Aorta (tissue), 5 donors: ENCODE measurements at places on chromosomes 5 and 9.
A peak's percentile ranks its signal among the peaks of the same experiment; 100 is the strongest.

- H3K27ac ChIP-seq = no peak overlapping the region
- no peaks in the 10 kb centered on the region for H3K36me3 ChIP-seq
- H3K4me3 ChIP-seq = no peak overlapping the region
- no peak for DNase-seq
- H3K27me3 ChIP-seq = no peaks in the 10 kb centered on the region
- H3K4me1 ChIP-seq = no peaks in the 10 kb centered on the region
Measured at GRCh38 chr9:33471361-33471760, 2.4 kb downstream of the NOL6 start.

GRCh38 chr5:133782736-133783135 is 170.4 kb upstream of the FSTL4 start:
- no peak overlapping the region for H3K4me3 ChIP-seq
- no peak overlapping the region for H3K27ac ChIP-seq
- no peak for DNase-seq
- no peaks in the 10 kb centered on the region for H3K36me3 ChIP-seq
- H3K27me3 ChIP-seq = no peaks in the 10 kb centered on the region

- no peak for DNase-seq
- no peaks in the 10 kb centered on the region for H3K27me3 ChIP-seq
- no peak overlapping the region for H3K27ac ChIP-seq
- no peaks in the 10 kb centered on the region for H3K4me1 ChIP-seq
Measured at GRCh38 chr5:156623381-156624040, 226.6 kb upstream of the PPP1R2B start.

DNA sequence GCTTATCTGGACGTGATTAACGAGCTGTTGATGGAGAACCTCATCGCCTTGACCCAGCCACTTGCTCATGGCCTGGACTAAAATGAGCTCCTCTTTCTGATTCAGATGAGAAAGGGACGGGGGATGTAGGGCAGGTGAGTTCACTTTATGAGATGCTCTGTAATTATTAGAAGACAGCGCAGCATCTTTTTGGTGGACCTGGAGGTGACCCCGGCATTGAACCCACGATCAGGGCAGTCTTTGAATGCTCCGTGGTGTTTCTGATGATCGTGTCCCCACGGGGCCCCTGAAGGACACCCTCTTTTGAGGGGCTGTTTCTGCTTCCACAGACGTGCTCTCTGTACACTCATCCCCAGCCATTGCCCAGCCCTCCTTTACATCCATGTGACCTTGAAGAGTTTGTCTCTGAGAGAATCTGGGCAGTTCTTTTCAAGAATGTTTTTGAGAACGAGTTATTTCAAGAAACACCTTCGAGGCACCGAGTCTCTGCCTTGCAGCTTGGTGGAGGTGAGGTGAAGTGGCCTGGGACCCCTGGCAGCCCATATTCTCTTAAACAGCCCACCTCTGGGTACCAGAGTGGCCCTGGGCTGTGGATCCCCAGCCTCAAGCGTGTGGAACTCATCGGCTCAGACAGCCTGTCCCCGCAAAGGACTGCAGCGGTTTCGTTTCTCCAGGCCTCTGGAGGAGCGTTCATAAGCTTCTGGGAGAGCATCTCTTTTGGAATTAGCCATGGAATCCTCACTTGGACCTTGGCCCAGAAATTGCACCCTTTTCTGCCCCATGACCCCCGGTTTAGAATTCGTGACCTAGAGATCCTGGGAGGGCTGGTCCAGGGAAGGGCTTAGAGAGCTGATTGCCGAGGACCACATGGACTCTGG is 50.3 kb downstream of the COL5A1 start:
- no peaks in the 10 kb centered on the region for H3K36me3 ChIP-seq
- no peaks in the 10 kb centered on the region for H3K27me3 ChIP-seq
- no peak overlapping the region for H3K4me3 ChIP-seq

DNA sequence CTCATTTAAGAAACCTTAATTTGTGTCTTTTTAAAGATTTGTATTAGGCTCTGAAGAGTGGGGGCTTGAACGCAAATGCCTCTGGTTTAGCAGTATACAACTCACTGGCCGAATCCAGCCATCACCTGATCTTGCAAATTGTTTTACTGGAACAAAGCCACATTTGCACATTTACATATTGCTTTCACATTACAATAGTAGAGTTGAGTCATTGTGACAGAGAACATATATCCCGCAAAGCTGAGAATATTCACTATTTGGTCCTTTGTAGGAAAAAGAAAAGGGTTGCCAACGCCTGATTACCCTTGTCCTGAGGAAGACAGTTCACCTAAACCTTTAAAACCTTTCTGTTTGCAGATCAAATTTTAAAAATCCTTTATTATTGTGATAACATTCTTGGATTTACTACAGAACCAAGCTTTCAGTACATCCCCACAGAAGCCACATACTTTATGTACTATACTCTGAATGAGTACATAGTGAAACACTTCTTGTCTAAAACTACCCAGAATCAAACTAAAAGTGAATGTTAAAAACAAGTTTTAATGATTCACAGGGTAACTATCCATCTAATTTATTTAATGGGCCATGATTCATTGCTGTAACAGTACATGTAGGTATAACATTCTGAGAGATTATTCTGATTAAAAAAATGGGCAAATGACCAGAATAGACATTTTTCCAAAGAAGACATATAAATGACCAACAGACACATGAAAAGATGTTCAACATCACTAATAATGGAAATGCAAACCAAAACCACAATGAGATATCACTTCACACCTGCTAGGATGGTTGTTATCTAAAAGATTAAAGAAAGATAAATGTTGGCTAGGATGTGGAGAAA is 161.0 kb downstream of the SLC25A46 start:
- no peak overlapping the region for H3K27ac ChIP-seq
- no peaks in the 10 kb centered on the region for H3K27me3 ChIP-seq
- no peaks in the 10 kb centered on the region for H3K4me1 ChIP-seq
- DNase-seq = no peak
- H3K36me3 ChIP-seq = no peaks in the 10 kb centered on the region

DNA sequence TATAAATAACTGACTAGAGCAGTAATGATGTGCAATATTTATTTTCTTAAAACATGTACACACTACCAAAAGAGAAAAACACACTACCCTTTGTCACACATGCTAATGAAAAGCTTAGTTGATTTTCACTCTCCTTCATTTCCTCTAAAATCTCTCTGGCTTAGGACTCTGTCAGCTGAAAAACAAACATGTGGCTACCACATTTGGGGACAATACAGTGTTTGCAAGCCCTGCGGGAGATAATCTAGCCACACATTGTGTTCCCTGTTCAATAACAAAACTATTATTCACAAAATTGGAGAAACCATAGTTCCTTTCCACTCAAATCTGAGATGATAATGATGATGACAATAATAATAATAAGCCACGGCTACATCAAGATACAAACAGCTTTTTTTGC is 3.5 kb upstream of the LOX start:
- no peak overlapping the region for H3K27ac ChIP-seq
- no peaks in the 10 kb centered on the region for H3K36me3 ChIP-seq
- no peak for DNase-seq
- no peaks in the 10 kb centered on the region for H3K27me3 ChIP-seq

- no peak overlapping the region for H3K27ac ChIP-seq
- H3K36me3 ChIP-seq = no peaks in the 10 kb centered on the region
- DNase-seq = peak; percentile 36
Measured at GRCh38 chr9:130262771-130263170, 2.8 kb upstream of the HMCN2 start.

DNA sequence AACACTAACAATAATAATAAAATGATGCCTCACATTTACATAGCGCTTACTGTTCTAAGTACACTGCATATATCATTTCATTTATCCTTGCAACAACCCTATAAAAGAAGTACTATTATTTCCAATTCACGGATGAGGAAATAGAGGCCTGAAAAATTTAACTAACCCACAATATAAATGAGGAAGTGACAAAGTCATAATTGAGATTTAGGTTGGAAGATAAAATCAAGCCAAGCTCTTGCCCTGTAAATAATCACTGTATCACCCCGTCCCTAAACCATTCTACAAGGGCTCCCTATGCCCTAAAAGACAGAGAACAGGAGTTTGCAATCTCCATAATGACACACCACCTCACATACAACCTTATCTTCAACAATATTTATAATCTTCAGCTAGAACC is 49.6 kb downstream of the STRBP start:
- no peaks in the 10 kb centered on the region for H3K27me3 ChIP-seq
- no peaks in the 10 kb centered on the region for H3K4me1 ChIP-seq
- no peaks in the 10 kb centered on the region for H3K36me3 ChIP-seq
- H3K4me3 ChIP-seq = no peak overlapping the region
- no peak for DNase-seq

DNA sequence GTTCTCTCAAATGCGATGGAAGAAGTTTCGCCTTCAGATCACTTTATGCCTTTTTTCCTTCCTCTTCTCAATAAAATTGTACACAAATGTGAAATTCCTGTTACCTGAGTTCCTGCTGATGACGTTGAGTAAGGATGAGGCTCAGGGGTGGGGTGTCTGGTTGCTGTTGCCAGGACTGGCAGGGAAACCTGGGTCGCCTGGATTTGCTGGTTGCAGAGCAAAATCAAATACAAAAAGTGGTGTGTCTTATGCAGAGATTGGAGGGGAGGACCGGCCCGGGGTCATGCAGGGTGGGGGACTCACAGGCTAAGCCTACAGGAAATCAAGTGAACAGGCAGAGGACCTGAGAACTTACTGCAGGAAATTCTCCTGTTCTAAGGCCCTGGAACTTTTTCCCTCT is 39.2 kb downstream of the ANXA2R start:
- no peaks in the 10 kb centered on the region for H3K4me1 ChIP-seq
- no peak overlapping the region for H3K4me3 ChIP-seq
- no peaks in the 10 kb centered on the region for H3K36me3 ChIP-seq
- DNase-seq = no peak
- H3K27ac ChIP-seq = no peak overlapping the region
- H3K27me3 ChIP-seq = no peaks in the 10 kb centered on the region

GRCh38 chr5:60843936-60844905 is at the start of gene ELOVL7:
Gene ELOVL7 (minus strand): TSS chr5:60844269. CDS start chr5:60787397, 56,872 bp downstream.
- H3K27me3 ChIP-seq = no peaks in the 10 kb centered on the region
- H3K4me1 ChIP-seq = no peaks in the 10 kb centered on the region
- H3K27ac ChIP-seq = no peak within 1 kb of the TSS
- DNase-seq = peak; percentile 47

- H3K4me1 ChIP-seq = peaks cover 2% of the 10 kb centered on the region
- H3K27ac ChIP-seq = peak overlapping the region; percentile 45
- H3K36me3 ChIP-seq = peaks cover under 1% of the 10 kb centered on the region
- no peak overlapping the region for H3K4me3 ChIP-seq
- no peaks in the 10 kb centered on the region for H3K27me3 ChIP-seq
- no peak for DNase-seq
Measured at GRCh38 chr9:122975196-122975595, 34.4 kb downstream of the RABGAP1 start.

DNA sequence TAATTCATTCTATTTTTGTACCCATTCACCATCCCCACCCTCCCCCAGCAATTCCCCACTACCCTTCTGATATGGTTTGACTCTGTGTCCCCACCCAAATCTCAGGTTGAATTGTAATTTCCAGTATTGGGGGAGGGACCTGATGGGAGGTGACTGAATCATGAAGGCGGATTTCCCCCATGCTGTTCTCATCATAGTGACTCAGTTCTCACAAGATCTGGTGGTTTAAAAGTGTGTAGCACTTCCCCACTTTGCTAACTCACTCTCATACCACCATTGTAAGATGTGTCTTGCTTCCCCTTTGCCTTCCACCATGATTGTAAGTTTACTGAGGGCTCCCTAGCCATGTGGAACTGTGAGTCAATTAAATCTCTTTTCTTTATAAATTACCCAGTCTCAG is 25.9 kb upstream of the TESK1 start:
- no peaks in the 10 kb centered on the region for H3K36me3 ChIP-seq
- DNase-seq = no peak

- H3K4me3 ChIP-seq = no peak overlapping the region
- H3K36me3 ChIP-seq = peaks cover 3% of the 10 kb centered on the region
- DNase-seq = no peak
- H3K27ac ChIP-seq = no peak overlapping the region
- H3K27me3 ChIP-seq = no peaks in the 10 kb centered on the region
- no peaks in the 10 kb centered on the region for H3K4me1 ChIP-seq
Measured at GRCh38 chr9:8371686-8372085, 572.1 kb upstream of the DMAC1 start.

GRCh38 chr5:142108432-142109330 is at the start of gene NDFIP1:
Gene NDFIP1 (plus strand): TSS chr5:142108779. CDS start chr5:142108975, 196 bp downstream.
- H3K4me1 ChIP-seq = peaks cover 9% of the 10 kb centered on the region
- peak within 1 kb of the TSS; percentile 99 for H3K4me3 ChIP-seq
- H3K27me3 ChIP-seq = no peaks in the 10 kb centered on the region
- H3K36me3 ChIP-seq = no peaks in the 10 kb centered on the region

DNA sequence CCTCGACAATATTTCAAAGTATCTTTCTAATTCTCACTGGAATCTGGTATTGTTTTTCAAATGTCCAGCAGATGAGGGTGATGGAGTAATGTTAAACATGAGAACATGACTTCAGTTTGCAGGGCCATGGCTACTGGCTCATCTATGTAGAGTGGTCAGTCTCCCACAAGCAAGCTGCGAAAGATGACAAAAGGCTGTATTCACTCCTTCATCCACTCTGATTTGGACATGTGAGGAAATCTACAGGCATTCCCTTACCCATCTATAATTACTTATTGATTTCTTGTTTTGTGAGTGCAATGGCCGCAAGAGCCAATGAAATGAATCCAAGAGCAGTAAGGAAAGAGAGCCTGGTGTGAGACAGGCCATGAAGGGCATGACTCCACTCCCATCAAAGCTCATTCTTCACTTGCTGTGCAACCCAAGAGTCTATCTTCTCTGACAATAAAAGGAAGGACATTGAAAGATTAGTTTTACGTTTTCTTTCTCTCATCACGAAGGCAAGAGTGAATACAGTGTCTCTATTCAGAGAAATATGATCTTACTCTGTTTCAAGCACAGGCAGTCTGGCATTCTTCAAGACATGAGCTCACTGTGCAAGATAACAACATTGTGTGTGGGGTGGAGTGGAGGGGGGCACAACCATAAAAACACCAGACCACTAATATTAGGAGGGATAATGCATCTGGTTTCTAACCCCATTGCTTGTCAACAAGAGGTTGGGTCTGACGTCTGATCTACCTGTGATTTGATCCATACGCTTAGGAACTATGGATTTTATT is 249.6 kb upstream of the DAP start:
- DNase-seq = no peak
- no peaks in the 10 kb centered on the region for H3K4me1 ChIP-seq
- no peaks in the 10 kb centered on the region for H3K36me3 ChIP-seq
- H3K4me3 ChIP-seq = no peak overlapping the region
- no peak overlapping the region for H3K27ac ChIP-seq

DNA sequence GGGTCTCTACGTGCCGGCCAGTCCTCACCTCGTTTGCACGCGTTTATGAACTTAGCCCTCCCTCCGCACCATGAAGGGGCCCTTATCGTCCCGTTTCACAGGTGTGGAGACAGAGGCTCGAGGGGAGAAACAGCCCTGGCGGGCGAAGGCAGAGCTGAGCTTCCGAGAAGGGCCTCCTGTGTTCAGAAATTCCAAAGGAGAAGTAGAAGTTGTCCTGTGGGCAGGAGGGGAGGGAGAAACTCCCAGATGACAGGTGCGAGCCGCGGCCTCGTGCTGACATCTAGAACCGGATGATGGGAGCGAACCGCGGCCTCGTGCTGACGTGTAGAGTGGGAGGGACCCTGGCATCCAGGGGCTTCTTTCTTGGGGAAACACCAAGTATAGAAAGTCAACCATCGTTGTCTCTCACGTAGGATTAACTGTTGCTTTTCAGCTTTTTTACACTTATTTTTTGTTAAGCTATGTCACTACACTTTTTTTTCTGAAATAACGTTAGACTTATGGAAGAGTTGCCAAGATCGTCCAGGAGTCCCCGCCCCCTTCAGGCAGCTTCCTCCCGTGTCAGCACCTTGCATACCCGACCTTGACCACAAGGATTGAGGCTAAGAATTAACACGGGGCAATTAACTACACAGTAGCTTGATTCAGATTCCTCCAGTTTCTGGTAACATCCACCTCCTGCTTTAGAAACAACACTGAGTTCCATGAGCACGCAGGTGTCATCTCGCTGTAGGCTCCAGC is 42.8 kb upstream of the NKD2 start:
- peak; percentile 32 for DNase-seq
- H3K4me3 ChIP-seq = no peak overlapping the region
- no peak overlapping the region for H3K27ac ChIP-seq
- H3K4me1 ChIP-seq = no peaks in the 10 kb centered on the region
